C1 segment of cervical spinal cord (tissue), 14 donors: ENCODE measurements at places on chromosomes 2 and 18.

GRCh38 chr2:57876313-57876712 is 170.3 kb upstream of the VRK2 start:
- DNase-seq = no peak

DNA sequence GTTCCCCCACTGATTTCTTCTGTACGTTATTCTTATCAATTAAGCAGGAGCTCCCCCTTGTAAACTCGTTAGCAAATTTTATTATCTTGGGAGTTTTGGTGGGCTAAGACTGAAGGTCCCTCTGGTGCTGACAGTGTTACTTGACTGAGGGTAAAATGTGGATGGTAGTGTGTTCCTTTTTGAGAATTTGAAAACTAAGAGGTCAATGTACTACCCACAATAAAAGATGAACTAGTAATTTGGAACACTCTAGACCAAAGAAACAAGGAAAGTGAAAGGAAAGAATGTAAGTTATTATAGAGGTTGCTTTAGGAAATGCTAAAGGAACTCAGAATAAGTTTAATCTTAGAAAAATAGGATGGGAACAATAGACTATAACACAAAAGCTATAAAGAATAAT is 35.1 kb downstream of the YWHAQ start:
- DNase-seq = no peak

GRCh38 chr2:164126960-164127660 is 391.3 kb upstream of the FIGN start:
- DNase-seq = no peak

DNA sequence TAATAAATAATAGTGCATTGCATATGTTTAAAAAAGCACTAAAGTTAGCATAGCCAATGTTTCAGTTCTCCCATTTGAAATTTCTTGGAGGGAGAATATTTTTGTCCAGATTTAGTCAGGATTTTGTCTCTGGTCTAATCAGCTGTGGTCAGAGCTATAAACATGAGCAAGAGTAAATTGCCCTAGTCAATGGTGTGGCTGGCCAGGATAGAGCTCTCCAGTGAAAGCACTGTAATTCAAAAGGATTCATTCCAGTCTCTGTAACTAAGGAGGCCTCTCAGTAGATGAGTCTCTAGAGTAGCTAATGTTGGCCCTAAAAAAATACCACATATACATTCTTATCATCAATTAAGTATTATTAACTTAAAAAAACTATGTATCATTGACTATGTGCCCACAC is 241.6 kb downstream of the CDCA7 start:
- DNase-seq = no peak

DNA sequence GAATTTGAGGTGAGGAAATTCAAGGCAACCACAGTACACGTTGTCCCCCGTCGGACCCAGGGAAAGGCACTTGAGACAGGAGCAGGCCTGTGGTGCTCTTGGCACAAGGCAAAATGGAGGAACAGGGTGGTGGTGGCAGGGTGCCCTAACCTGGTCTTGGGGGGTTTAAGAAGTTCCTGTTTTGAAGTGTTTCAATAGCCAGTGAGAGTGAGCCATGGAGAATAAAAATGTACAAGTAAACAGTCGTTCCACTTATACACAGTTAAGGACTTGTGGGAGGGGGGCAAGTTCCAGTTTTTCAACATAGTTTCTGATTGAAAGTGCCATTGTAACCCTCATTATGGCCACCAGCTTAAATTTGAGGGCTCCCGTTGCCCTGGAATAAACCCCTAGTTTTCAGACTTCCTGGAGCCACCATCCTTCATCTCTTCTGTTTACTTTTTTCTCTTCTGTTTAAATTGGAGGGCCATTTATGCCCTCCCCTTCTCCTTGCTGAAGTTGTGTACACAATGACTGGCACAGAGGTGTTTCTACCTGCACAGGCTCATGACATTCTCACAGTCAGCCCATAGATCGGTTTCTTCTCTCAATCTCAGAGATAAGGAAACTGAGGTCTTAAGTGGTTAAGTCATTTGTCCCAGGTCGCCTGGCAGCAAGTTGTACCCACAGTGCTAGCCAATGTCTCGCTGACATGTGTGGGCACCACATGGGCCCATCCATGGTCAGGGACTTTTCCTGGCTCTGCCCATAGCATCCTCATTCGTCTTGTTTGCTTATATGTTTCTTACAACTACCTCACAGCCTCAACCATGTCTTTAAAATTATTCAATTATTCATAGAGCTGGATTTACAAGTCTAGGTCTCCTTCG is 66.0 kb upstream of the ST3GAL5 start:
- no peak for DNase-seq

- DNase-seq = no peak
Measured at GRCh38 chr18:56086176-56086575, 498.2 kb upstream of the TCF4 start.

DNA sequence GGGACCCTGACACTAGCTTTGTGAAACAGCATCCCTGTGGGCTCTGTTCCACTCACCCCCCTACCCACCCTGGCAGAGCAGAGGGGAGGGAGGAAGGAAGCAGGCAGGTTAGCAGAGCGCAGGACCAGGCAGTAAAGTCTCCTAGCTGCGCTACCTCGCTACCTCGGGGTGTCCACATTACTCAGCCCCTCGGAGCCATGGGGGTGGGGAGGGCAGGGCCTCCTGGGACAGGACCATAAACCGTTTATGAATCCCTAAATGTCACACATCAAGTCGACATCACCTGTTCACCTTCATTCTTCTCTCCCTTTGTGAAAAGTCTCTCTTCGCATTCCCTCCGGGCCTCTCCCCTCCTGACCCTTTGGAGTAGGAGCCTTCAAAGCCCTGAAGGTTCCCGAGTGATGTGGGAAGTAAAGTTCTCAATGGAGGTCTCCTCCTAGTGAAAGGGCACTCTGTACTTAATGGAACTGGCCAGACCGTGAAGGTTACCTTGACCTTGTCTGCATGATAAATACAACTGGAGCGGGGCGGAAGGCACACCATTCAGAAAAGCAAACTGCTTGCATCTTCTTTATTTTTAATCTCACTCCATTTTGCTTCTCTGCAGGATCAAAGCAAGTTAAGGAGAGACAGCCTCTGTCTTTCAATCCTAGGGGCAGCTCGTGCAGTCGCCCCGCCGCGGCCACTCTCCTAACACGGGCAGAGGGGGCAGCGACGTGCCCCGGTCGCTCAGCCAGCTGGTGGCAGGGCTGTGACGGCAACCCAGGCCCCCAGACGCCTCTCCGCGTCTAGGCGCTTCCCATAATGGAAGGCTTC is 23.7 kb upstream of the SMAD7 start:
- no peak for DNase-seq
